ENCODE measurements at places on chromosomes 7 and 10.
A peak's percentile ranks its signal among the peaks of the same experiment; 100 is the strongest.

DNA sequence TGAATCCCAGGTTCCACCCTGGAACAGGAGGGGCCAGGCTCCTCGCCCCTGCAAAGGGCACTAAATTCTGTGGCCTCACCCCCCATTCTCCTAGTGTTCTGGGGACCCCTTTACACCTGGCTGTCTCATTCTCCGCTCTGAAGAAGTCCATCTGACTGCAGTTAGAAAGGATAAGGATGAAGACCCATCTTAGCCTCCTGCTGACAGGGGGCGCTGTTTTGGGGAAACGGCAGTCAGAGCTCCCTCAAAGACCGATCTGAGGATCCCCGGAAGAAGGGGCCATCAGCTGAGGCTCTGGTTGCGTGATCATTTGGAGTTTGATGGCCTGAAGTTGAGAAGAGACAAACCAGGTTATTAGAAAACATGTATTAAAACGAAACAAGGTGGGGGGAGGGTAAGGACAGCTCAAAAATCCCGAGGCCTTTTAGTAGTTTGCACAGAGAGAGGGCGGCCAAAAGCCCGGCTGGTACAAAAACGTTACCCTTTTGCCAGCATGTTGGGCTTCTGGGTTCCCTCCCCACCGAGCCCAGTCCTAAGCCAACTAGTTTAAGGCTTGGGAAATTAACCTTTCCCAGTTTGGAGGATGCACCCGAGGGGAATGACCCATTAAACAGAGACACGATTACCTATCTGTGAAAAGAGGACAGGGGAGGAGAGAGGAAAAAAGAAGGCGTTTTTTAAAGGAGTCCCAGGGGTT, 102.8 kb downstream of the CHN2 start:
- no peaks in the 10 kb centered on the region for H3K27me3 ChIP-seq
- H3K4me1 ChIP-seq: peaks cover 82% of the 10 kb centered on the region
- no peak overlapping the region for H3K4me3 ChIP-seq

DNA sequence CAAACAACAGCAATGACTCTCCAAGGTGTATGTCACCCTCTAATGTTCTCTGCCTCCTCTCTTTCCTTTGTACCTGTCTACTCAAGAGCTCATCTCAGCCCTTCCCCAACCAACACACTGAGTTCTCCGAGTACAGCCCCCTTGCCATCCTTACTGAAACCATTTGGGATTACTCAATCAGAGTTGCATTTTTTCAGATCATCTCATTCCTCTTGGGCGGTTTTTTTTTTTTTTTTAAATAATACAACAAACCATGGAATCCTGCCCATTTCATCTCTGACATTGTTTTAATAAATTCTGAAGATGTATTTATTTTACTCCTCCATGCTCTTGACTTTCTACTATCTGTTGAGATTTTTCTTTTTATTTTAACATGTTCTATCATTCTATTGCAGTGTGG, 4.2 kb upstream of the CREB3L2 start:
- H3K27ac ChIP-seq: no peak overlapping the region
- H3K4me3 ChIP-seq: no peak overlapping the region
- no peaks in the 10 kb centered on the region for H3K36me3 ChIP-seq
- peaks cover 32% of the 10 kb centered on the region for H3K4me1 ChIP-seq
- no peak for DNase-seq
- no peaks in the 10 kb centered on the region for H3K27me3 ChIP-seq

DNA sequence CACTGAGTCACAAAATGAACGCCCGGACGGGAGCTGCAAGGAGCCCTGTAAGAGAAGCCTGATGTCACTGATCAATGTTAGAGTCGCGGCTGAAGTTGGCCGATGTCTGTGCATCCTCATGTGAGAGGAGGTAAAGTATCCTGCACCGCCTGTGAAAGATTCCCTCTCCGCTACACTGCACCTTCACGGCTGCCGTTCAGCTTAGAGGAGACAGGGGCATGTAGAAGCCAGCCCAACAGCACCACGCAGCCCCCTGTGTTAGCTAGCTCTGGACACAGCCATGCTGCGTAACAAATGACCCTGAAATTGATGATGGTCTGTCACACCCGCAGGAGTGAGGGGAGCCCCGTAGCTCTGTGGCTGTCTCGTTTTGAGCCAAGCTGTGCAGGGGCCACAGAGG, 81.5 kb upstream of the DIP2C start:
- H3K36me3 ChIP-seq: no peaks in the 10 kb centered on the region
- no peak overlapping the region for H3K4me3 ChIP-seq
- peaks cover 6% of the 10 kb centered on the region for H3K27me3 ChIP-seq
- DNase-seq: no peak

DNA sequence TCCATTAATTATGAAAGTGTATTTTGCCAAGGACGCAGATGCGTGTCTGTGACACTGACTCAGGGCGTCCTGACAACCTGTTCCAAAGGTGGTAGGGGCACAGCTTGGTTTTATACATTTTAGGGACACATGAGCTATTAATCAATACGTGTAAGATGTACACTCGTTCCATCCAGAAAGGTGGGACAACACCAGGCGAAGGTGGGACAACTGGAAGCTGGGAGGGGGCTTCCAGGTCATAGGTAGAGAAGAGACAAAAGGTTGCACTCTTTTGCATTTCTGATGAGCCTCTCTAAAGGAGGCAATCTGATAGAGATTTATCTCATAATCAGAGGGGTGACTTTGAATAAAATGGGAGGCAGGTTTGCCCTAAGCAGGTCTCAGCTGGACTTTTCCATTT, 82.7 kb upstream of the ZNF746 start:
- no peak overlapping the region for H3K27ac ChIP-seq
- no peaks in the 10 kb centered on the region for H3K27me3 ChIP-seq
- no peak for DNase-seq

- H3K4me1 ChIP-seq: peaks cover 12% of the 10 kb centered on the region
- no peaks in the 10 kb centered on the region for H3K27me3 ChIP-seq
- no peaks in the 10 kb centered on the region for H3K36me3 ChIP-seq
- DNase-seq: no peak
Observed at GRCh38 chr10:3467052-3467951, 294.7 kb upstream of the PITRM1 start.

- H3K27ac ChIP-seq: no peak overlapping the region
- peak overlapping the region; percentile 48 for H3K4me3 ChIP-seq
- no peak for DNase-seq
Observed at GRCh38 chr7:149741629-149742028, 31.8 kb downstream of the ZNF467 start.

- peaks cover 1% of the 10 kb centered on the region for H3K27me3 ChIP-seq
- H3K36me3 ChIP-seq: no peaks in the 10 kb centered on the region
- H3K4me3 ChIP-seq: no peak overlapping the region
- H3K4me1 ChIP-seq: no peaks in the 10 kb centered on the region
- DNase-seq: no peak
Observed at GRCh38 chr10:17563452-17563851, 53.7 kb downstream of the HACD1 start.

DNA sequence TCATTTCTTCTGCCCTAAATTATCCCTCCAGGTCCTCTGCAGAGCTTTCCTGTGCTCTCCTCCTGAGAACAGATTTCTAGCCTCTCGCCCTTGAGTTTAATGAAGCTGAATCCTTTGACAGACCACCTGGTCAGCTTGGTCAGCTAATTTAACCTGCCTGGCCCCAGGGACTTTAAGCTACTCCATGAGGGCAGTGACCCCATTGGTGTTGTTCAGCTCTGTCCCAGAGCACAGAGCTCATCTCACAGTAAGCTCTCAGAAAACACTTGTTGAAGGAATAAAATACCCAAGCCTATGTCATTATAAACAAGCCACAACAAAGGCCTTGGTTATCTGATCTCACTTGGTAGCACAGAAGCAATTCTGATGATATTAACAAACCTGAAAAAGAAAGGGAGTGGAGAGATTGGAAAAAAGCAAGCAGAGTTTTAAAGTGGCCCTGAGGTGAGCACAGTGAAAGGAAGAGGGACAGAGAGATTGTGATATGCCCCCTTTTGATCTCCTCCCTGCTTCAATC, 24.4 kb downstream of the SLC26A4 start:
- H3K4me1 ChIP-seq: no peaks in the 10 kb centered on the region
- no peak overlapping the region for H3K4me3 ChIP-seq
- H3K27me3 ChIP-seq: peaks cover 9% of the 10 kb centered on the region

DNA sequence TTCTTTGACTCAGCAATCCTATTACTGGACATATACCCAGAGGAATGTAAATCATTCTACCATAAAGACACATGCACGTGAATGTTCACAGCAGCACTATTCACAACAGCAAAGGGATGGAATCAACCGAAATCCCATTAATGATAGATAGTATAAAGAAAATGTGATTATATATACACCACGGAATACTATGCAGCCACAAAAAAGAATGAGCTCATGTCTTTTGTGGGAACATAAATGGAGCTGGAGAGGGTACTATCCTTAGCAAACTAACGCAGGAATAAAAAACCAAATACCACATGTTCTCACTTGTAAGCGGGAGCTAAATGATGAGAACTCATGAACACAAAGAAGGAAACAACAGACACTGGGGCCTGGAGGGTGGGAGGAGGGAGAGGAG, 201.9 kb downstream of the DNAJC1 start:
- H3K36me3 ChIP-seq: no peaks in the 10 kb centered on the region
- H3K27me3 ChIP-seq: no peaks in the 10 kb centered on the region
- no peak overlapping the region for H3K27ac ChIP-seq
- H3K4me1 ChIP-seq: no peaks in the 10 kb centered on the region
- DNase-seq: no peak

DNA sequence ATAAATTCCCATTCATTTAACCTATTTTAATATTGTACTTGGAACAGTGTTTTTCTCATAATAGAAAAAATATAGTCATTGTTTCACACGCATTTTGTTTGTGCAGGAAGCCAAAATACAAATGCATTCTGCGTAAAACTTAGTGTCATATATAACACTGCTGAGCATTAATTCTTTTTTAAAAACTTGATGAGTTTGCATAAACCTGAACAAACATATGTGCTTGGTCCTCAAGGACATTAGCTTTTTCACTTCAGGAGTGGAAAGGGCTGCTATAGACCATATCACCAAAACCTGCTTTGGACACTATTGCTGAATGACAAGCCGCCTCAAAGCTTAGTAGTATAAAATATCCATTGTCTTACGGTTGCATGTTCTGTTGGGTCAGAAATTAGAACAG, 101.6 kb upstream of the PRR15 start:
- no peak overlapping the region for H3K27ac ChIP-seq
- H3K36me3 ChIP-seq: peaks cover 7% of the 10 kb centered on the region
- H3K27me3 ChIP-seq: no peaks in the 10 kb centered on the region

DNA sequence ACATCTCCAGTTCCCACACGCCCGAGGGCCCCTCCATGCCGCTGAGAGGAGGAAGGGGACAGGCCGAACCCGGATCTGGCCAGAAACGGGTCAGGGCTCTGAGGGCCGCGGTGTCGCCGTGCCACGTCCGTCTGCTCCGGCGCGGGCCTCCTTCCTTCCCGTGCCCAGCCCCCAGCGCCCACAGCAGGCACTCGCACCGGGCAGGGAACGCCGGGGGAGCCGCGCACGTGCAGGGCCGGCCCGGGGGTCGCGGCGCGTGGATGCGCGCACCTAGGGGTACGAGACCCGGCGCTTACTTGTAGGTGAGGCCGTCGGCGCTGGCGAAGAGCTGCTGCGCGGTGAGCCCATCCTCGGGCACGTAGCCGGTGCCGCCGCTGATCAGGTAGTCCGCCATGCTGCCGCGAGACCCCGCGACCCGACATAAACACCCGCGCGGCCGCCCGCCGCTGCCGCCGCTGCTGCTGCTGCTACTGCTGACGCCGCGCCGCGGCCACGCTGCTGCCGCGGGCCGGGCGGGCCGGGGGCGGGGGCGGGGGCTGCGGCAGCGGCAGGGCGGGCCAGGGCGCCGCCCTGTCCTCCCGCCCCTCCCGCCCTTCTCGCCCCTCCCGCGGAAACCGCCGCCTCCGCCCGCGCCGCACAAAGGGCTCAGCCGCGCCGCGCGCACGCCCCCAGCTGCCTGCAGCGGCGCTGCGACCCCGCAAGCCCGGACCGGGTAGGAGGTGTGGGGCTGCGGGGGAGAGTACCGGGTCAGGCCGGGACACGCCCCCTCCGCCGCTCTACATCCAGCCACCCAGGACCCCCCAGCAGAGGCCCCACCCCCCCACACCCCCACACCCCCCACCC, 4.1 kb downstream of the IMPDH1 start:
- H3K36me3 ChIP-seq: no peaks in the 10 kb centered on the region
- peaks cover 62% of the 10 kb centered on the region for H3K4me1 ChIP-seq
- peaks cover 16% of the 10 kb centered on the region for H3K27me3 ChIP-seq
- DNase-seq: no peak
- no peak overlapping the region for H3K27ac ChIP-seq
- H3K4me3 ChIP-seq: peak overlapping the region; percentile 63

- no peaks in the 10 kb centered on the region for H3K36me3 ChIP-seq
- no peak overlapping the region for H3K4me3 ChIP-seq
- no peak overlapping the region for H3K27ac ChIP-seq
- no peak for DNase-seq
- peaks cover 41% of the 10 kb centered on the region for H3K4me1 ChIP-seq
Observed at GRCh38 chr7:347644-348479, 57.9 kb downstream of the FOXL3 start.

GRCh38 chr7:100208911-100209408, 10.8 kb upstream of the PVRIG start:
- no peaks in the 10 kb centered on the region for H3K27me3 ChIP-seq
- DNase-seq: no peak
- H3K4me1 ChIP-seq: peaks cover 28% of the 10 kb centered on the region
- no peak overlapping the region for H3K4me3 ChIP-seq
- no peaks in the 10 kb centered on the region for H3K36me3 ChIP-seq
- no peak overlapping the region for H3K27ac ChIP-seq

DNA sequence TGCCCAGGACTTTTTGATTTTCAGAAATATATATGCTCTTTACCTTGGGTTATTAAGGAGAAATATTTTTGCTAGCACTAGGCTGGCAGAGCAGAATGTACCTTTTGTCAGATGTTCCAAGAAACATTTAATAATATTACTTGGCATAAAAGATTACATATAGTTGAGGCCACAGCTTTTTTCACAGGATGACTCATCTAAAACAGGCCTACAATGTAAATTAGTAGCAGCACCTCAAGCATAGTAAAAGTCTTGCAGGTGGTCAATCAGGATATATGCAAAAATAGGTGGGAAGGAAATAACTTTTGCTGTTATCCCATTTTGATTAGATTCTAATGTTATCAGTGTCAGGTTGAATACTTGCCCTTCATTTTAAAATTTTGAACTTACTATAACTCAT, 14.9 kb upstream of the ITGB1 start:
- peaks cover 32% of the 10 kb centered on the region for H3K4me1 ChIP-seq
- no peak overlapping the region for H3K27ac ChIP-seq
- H3K27me3 ChIP-seq: no peaks in the 10 kb centered on the region
- no peak for DNase-seq

DNA sequence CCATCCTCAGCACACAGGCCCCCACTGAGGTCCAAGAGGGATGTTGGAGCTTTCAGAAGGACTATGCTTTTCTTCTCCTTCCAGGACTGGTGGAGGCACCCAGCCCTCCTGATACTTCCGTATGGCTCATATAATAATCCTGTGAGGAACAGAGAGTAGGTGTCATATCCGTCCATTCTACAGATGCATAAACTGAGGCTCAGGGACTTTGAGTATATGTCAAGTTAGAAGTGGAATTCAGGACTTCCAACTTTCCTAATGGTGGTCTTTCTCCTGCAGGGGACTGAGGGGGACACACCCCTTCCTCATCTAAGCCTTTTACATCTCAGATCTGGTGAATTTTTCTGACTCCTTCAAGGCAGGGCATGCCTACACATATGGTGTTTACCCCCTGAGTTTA, 153.7 kb downstream of the RPS24 start:
- peaks cover 2% of the 10 kb centered on the region for H3K27me3 ChIP-seq
- no peak overlapping the region for H3K27ac ChIP-seq
- no peak overlapping the region for H3K4me3 ChIP-seq
- H3K36me3 ChIP-seq: no peaks in the 10 kb centered on the region
- DNase-seq: no peak
- H3K4me1 ChIP-seq: no peaks in the 10 kb centered on the region

- H3K4me3 ChIP-seq: no peak overlapping the region
- no peak overlapping the region for H3K27ac ChIP-seq
- H3K4me1 ChIP-seq: peaks cover 7% of the 10 kb centered on the region
- H3K27me3 ChIP-seq: no peaks in the 10 kb centered on the region
Observed at GRCh38 chr7:5472432-5473315, 49.0 kb upstream of the TNRC18 start.
